Stimulated activated CD8-positive, alpha-beta memory T cell treated with anti-CD3 and anti-CD28 coated beads, Interleukin-2, amount 100 ng/mL, for 1 hour (primary cell): ENCODE measurements at places on chromosomes 1 and 21.

DNA sequence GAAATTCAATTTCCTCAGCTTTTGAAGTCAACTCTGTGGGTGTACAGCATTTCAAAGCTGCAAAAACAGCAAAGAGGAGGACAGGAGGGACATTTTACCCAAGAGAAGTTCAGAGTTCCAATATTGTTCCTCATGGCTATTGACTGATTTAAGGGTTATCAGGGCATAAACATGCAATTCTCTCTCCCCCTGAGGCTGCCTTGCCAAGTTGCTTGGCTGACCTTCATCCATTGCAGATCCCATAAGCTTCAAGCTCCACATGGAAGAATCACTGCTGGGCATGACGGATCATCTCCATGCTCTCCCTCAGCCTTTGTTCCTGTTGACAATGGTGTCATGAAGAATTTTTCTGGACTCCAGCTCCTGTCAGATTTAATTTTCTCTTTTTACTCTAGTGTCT lies 115.2 kb upstream of the SERBP1 start:
- no peak for DNase-seq

DNA sequence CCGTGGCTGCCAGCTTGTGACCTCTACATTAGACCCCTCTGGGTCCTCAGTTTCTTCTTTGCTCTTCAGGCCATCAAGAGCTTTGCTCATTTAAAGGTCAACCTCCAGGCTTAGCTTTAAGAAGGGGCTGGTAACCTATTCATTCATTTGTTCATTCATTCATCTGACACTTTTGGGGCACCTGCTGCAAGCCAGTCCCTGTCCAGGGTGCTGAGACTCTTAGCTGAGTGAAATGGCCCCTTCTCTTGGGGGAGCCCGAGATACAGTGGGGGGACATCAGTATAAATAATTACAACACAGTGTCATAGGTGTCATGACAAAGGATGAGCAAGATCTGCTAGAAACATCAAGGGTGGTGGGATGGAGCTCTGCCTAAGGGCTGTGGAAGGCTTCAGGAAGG lies 10.5 kb upstream of the TTC4 start:
- DNase-seq = no peak

DNA sequence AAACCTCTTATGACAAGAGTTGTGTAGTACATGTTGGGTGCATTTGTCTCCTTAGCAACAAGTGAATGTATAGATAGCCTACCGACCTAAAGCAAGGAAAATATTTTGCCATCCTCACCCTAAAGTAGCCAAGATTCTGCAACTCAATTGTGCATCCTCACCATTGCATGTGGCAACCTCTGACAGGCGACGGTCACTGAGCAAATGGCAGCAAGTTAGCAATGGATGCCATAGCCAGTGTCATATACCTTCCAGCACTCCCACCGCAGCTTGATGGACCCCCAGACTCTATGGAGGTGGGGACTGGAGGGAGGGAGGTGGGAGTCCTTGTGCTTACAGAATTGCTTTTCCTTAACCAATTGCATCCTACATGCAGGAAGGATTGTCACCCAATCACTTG lies 17.0 kb downstream of the PROX1 start:
- DNase-seq = no peak

GRCh38 chr21:39281853-39282252 lies 31.6 kb downstream of the BRWD1 start:
- no peak for DNase-seq

DNA sequence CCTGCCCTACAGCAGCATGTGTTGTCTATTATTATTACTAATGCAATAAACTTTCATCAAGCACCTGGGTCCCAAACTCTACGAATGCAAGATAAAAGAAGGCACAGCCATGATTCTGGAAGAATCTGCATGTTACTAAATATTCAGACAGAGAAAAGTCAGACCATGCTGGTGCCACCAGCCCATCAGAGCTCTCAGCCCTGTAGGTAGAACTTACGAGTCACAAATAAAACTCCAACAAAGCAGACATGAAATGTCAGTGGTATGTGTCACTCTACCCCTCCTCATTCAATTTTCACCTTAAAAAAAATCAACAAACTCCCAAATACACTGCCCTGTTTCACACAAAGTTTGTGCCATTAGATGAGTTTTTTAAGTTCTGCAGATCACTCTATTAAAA lies 62.4 kb upstream of the TIAM1 start:
- no peak for DNase-seq

- DNase-seq = no peak
Observed at GRCh38 chr1:231933711-231934626, 307.4 kb downstream of the DISC1 start.

DNA sequence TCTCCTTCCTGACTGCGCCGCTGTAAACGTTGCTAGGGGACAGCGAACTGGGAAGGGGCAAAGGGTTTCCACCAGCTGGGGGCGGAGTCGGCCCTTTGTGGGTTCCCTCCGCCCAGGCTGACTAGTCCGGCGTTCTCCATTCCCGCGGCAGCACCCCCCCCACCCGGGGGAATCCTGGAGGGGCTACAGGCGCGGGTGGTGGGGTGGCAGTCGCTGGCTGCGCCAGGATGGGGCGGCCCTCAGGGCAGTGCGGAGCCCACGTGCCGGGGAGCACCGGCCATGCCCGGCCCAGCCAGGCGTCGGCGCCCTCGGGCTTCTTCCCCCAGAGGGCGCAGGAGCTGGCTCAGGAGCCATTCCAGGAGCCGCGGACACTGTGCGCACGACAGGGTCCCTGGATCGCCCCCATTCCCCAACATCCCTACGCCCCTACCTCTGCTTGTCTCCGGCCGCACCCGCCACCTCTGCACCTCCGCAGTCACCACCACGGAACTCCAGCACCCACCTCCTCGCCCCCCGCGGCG lies 476 bp downstream of the BATF3 start:
- no peak for DNase-seq

DNA sequence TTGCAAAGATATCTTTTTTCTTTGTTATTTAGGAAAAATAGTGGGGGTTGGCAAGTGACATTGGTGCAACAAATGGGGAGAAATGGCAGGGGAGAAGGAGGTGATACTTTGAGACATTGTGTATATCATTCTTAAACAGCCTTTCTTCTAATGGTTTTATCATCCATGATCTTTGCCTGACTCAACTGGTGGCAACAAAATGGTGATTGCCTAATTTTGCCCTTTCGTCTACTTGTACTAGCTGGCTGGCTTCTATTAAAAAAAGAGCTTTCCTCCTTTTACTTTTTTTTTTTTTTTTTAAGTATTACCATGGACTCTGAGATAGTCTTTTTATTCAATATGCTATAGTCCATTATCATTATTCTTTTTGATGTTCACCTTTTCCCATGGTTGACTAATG lies 27.7 kb downstream of the DESI2 start:
- DNase-seq = no peak

- no peak for DNase-seq
Observed at GRCh38 chr1:75720820-75721219, 3.7 kb upstream of the ACADM start.

- no peak for DNase-seq
Observed at GRCh38 chr1:63739452-63739851, 34.4 kb upstream of the ROR1 start.

DNA sequence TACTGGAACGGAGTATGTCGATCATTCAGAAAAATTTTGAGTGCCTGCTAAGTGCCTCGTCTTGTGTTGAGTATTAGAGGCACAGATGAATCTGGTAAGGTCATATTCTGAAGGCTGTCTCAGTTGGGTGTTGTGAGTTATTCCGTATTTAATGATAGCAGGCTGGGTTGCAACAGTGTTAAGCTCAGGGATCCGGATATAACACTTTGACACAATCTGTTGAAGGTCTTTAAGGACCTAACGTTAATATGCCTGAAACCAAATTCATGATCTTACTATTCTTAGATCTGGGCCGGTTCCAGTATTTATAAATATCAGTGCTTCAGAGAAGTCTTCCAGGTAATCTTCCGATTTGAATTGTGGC lies 555 bp downstream of the PRPF38A start:
- no peak for DNase-seq

DNA sequence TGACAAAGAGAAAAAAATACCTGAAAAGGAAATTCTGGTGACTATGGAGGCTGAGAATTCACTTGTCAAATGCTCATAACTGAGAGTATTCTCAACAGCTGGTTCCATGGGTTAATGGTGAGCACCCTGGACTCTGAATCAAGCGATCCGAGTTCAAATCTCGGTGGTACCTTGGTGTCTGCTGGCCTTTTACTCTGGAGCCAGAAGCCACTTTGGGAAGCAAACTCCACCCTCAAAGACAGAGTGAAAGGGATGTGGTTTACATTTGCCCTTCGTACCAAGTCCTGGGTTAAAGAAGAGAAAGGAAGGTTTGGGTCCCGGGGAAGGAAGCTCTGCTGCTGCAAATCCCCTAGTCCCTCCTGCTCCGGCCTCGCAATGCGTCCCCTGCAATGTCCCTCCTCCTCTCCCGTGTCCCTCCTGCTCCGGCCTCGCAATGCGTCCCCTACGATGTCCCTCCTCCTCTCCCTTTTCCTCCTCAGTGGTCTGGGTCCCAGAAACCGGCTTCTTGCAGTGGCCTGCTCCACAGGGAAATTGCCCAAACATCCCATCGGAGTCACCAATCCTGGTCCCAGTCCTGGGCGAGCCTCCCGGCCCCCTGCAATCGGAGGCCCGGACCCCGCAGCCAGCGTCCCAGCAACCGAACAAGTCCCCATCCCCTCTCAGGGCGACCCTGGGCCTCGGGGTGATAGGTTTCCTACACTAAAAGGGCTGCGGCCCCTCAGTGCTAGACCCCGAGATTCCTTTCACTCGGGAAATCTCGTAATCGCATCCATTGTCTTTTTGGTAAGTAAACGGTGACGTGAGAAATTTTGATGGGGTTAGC lies 129.4 kb downstream of the PPIAL4G start:
- DNase-seq = no peak

GRCh38 chr21:36210779-36211659 lies 54.4 kb downstream of the DOP1B start:
- DNase-seq = no peak

- DNase-seq = no peak
Observed at GRCh38 chr1:198986036-198986435, 347.2 kb downstream of the PTPRC start.

- no peak for DNase-seq
Observed at GRCh38 chr1:201184307-201185122, 6.1 kb upstream of the IGFN1 start.

GRCh38 chr1:153447498-153448170 lies 12.8 kb downstream of the S100A7 start:
- no peak for DNase-seq

- no peak for DNase-seq
Observed at GRCh38 chr21:17044696-17045095, 468.1 kb upstream of the CXADR start.

GRCh38 chr21:14879458-14879857 lies 185.3 kb downstream of the NRIP1 start:
- no peak for DNase-seq

DNA sequence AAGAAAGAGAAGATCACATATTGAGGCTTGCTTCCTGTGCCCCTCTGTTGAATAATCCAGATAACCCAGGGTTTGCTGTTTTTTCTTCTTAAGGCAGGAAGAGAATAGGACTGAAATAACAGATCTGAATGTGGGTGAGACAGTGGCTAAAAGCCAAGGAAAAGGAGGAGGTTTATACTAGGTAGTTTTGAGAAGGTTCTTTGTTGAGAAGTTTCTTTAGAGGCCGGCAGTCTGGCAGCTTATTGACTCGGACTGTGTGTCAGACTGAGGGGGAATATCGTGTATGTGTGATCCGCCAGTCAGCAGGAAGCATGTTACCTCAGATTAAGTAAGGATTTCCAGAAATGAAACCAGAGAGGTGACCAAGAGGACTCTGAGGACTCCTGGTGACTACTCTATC lies 119.8 kb downstream of the PLA2G4A start:
- DNase-seq = no peak

DNA sequence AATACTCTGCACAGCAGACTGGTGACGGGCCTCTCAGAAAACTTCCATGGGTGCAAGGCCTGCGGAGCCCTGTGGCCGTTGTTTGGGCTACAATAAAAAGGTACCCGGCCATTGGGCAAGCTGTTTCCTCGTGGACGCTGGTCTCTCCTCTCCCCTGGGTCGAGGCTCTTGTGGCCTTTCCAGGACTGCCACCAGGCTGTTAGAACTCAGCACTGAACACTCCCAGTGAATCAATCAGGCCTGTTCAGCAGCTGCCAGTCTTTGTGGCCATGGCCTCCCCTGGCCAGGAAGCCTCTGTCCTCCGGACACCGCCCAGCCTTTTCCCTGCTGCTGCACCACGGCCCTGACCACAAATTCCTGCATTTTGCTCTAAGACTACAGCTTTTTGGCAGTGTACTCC lies 33.0 kb upstream of the ACTRT2 start:
- no peak for DNase-seq

- DNase-seq = no peak
Observed at GRCh38 chr1:227855687-227856086, 40.2 kb downstream of the PRSS38 start.

GRCh38 chr1:246012341-246012740 lies 494.7 kb downstream of the SMYD3 start:
- no peak for DNase-seq

DNA sequence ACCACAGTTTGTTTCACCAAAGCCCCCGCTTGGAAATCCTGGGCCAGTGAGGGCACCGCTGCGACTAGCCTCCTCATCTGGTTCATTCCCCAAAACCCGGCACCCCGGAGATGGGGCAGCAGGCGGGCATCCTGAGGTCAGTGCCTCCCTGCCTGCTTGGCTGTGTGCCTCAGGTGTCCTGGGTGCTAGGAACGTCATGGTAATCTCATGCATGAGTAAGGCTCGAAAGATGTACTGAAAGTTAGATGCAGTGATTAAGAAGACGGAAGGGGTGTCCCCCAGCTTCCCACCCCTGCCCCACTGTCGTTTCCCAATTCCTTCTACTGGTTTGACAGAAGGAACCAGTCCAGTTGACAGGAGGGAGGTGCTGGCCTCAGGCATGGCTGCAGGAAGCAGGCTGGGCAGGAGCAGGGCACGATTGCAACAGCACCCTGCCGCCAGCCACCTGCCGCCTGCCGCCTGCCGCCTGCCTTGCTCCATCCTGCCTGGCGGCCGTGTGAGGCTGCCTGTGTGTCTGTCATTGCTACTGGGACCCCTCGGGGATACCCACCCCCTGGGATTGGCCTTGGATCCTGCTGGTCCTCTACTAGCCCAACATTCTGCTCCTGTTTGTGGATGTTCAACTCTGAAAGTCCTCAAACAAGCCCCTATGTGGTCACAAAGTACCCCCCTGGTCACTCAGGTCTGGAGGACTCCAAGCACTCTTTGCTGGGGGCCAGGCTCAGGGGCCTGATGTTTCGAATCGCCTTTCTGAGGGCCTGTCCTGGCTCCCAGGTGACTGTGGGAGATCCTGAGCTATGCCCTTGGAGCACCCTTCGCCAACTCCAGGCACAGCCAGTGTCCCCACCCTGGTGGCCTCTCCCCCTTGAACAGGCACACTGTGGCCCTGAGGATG lies 73.0 kb upstream of the IFFO2 start:
- DNase-seq = no peak

DNA sequence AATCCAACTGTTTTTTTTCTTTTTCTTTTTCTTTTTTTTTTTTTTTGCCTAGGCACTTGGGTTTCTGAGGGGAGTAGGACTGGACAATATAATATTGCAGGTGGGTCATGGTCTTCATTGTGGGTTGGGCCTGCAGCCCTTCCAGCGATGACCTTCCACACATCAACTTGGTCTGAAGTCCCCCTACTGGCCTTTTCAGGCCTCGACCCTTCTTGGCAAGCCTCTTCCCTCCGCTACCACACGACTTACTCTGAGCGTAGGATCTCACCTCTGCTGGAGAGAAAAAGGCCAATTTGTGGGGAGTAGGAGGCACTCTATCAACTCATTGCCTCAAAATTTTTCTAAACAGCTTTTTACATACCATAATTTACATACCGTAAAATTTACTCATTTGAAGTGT lies 51.1 kb upstream of the GRIK3 start:
- no peak for DNase-seq

- DNase-seq = no peak
Observed at GRCh38 chr1:26537951-26538352, 8.4 kb downstream of the RPS6KA1 start.

- no peak for DNase-seq
Observed at GRCh38 chr1:209207701-209208286, 375.7 kb upstream of the CAMK1G start.
